Osteocyte (in vitro differentiated cells): ENCODE measurements at places on chromosomes 1 and 21. TPM values are rescaled to one million over a fixed set of nuclear protein-coding genes. Genes with fewer than 3 reads are reported as not detected.

DNA sequence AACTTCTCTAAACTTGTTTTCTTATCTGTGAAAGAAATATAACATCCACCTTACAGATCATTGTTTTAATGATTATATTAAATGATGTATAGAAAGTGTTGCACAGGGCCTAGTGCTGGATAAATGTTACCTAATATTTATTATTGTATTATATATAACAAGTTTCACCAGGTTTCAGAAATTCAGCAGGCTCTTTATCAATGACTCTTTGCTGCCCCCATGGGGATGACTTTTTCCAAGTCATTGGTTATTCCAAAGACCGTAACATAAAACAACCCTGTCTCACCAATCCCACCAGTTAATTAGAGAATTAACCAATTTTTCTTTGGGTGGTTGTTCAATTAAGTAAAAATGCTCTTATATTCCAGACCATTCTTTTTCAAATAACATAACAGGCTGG lies 7.3 kb upstream of the DEDD start:
- no peak for DNase-seq
- no peaks in the 10 kb centered on the region for H3K27me3 ChIP-seq
- H3K27ac ChIP-seq = no peak overlapping the region

DNA sequence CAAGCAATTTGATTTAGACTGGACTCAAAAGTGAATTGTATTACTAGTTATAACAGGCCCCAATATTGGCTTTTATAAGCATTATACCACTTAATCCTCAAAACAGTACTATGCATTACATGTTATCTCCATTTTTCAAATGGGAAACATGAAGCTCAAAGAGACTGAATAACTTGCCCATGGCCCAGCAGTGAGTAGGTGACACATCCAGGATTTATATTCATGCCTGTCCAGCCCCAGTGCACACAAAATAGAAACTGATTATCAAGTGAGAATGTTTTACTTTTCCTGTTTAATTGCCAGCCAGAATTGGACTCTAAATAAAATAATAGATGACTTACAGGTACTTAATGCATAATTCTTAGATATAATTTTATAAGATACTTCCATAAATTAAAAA lies 82.9 kb downstream of the NIBAN1 start:
- H3K27ac ChIP-seq = no peak overlapping the region
- no peak overlapping the region for H3K4me3 ChIP-seq
- H3K4me1 ChIP-seq = peaks cover 34% of the 10 kb centered on the region

C1QTNF12 gene
- 3.6 and 3.8 TPM in 2 replicates for total RNA-seq

DIO1 gene
- not detected in 2 replicates for total RNA-seq
